ENCODE measurements at places on chromosomes 16 and 17.

GRCh38 chr16:89189358-89190025, 10.8 kb downstream of the SLC22A31 start:
- DNase-seq, result no peak

GRCh38 chr17:10169290-10169689, 29.1 kb downstream of the GAS7 start:
- DNase-seq, result no peak

DNA sequence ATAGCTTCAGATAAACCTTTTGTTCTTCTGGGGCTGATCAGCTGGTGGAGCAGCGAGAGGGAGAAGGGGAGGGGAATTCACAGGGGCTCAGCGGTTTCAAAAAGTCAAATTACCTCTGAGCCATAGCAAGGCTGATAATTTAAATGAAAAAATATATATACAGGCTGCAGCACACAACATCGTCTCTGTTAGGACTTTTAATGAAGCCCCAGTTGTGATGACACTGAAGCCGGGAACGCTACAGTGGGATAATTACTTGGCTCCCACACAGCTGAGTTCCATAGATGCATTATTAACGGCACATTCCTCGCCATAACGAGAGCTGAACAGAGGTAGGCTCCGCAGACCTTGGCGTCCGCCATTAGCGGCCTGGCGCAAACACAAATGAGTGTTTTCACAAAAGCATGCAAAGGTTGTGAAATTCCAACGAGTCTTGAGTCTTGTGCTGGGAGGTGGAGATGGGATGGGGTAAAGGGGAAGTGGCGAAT, 216.0 kb downstream of the C16orf78 start:
- no peak for DNase-seq

- no peak for DNase-seq
Observed at GRCh38 chr16:81649561-81650184, 129.4 kb upstream of the PLCG2 start.

- DNase-seq, result no peak
Observed at GRCh38 chr17:1270210-1271029, at the start of gene BHLHA9. BHLHA9 (plus strand) TSS chr17:1270444; CDS start chr17:1270564, 120 bp downstream.

GRCh38 chr16:23406546-23407240, 46.3 kb downstream of the COG7 start:
- DNase-seq, result no peak

GRCh38 chr17:77719806-77720205, 238.7 kb upstream of the TNRC6C start:
- DNase-seq, result no peak

- DNase-seq, result no peak
Observed at GRCh38 chr17:6796887-6797490, 21.0 kb downstream of the FBXO39 start.

DNA sequence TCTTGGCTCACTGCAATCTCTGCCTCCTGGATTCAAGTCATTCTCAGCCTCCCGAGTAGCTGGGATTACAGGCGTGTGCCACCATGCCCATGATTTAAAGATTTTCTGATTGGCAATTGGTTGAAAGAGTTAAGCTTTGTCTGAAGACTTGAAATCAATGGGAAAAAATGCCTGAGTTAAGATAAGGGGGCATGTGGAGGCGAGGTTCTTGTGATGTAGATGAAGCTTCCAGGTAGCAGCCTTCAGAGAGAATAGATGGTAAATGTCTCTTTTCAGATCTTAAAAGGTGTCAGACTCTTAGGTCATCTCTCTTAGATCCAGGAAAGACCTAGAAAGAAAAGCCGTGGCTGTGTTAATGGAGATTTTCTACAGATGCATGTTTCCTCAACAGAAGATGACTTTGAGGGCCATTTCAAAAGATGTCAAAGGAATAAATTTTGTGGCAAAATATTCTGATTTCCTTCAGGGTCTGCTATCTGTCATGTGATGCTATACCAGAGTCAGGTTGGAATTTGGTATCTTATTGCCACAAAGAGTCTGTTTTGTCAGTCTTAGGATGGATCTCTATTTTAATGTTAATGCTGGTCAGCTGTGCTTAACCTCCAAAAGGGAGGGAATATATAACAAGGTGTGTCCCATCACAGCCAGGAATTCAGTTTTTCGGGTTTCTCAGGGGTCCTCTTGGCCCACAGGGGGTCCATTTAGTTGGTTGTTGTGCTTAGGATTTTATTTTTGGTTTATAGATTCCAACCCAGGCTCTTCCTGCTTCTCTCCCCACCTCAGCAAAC, 58.3 kb upstream of the AKTIP start:
- no peak for DNase-seq

DNA sequence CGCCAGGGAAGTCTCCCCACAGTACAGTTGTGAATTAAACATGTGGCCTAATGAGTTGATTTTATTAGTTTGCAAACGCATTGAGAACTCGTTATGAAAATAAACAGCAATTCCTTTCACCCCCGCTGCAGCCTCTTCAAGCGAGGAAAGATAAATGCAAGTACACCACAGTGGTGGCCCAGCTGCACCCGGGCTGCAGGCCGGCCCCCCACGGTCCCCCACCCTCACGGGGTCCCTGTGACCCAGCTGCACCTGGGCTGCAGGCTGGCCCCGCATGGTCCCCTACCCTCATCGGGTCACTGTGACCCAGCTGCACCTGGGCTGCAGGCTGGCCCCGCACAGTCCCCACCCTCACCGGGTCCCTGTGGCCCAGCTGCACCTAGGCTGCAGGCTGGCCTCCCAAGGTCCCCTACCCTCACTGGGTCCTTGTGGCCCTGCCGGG, 32.2 kb downstream of the SDK2 start:
- DNase-seq, result no peak

DNA sequence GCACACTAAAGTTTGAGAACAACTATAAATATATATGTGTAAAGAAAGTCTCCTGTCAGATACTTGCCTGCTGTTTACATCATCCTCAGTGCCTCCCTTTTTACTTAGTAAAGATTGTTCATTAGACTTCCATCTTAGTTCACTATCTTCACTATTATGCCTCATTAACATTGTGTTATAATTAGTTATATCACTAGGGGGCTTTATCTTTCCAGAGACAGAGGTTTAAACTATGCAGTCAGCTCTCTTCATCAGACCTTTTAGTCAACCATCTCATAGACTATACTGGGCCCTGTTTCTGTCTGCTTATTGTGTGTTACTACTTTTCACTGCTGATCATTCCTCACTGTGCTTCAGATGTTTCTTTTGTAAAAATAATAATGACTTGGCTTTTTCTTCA, 630.8 kb upstream of the KIF2B start:
- DNase-seq, result no peak

- DNase-seq, result no peak
Observed at GRCh38 chr17:231191-231965, 49.9 kb upstream of the DOC2B start.

DNA sequence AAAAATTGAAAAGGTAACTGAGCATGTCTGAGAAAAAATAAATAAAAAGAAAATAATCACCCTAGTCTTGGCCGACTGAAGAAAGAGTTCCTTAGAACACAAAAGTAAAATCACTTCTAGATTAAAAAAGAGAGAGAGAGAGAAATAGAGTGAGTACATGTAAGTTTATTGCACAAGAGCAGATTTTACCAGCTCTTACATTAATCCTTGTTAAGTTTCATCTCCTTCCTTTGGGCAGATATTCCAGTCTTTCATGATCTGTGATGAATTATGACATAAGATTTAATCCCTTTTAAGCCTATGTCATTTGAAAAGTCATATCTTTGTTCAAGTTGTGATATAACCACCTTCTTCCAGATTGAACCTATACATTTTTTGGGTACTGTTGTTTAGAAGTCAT, 54.8 kb downstream of the NFAT5 start:
- DNase-seq, result no peak

GRCh38 chr17:45222014-45222288, 266 bp downstream of the FMNL1 start:
- DNase-seq, result no peak

GRCh38 chr16:78552106-78552675, 452.7 kb downstream of the WWOX start:
- no peak for DNase-seq

- DNase-seq, result no peak
Observed at GRCh38 chr16:54286366-54287130, at the start of gene IRX3. IRX3 (minus strand) TSS chr16:54286787; CDS start chr16:54286050, 737 bp downstream.

DNA sequence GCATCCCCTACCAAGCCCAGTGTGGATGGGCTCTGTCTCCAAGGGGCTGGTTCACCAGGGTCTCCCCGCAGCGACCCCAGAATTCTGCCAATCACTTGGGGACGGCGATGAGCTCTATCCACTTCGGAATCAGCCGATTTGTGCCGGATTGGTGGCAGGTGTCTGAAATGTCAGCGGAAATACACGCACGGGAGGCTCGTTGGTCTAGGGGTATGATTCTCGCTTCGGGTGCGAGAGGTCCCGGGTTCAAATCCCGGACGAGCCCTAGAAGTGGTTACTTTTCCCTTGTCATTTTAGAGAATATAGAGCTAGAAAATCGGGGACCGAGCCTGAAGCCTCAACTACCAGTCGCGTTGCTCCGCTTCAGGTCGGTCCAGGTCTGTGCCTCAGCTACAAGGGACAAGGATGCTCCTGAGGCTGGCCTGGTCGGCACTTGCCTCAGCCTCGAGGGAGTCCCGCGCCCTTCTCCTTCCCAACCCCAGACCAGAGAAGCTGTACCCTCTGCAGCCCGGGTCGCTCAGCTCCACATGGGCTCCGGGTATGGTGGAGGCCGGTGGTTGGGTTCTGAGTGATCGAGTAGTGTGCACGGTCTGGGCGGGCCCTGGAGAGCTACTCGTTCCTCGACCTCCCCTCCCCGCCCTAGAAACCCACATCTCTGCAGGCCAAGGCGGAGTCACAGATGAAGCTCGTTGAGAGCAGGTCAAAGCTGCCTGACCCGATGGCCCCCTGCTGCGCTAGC, 16.0 kb upstream of the OR1F1 start:
- no peak for DNase-seq

DNA sequence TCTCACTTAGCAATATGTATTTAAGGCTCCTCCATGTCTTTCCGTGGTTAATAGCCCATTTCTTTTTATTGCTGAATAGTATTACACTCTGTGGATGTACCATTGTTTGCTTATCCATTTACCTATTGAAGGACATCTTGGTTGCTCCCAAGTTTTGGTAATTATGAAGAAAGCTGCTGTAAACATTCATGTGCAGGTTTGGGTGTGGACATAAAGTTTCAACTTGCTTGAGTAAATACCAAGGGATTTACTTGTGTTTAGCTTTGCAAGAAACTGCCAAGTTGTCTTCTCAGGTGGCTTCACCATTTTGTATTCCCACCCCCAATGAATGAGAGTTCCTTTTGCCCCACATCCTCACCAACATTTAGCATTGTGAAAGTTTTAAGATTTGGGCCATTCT, 9.5 kb downstream of the LRRC36 start:
- DNase-seq, result no peak

DNA sequence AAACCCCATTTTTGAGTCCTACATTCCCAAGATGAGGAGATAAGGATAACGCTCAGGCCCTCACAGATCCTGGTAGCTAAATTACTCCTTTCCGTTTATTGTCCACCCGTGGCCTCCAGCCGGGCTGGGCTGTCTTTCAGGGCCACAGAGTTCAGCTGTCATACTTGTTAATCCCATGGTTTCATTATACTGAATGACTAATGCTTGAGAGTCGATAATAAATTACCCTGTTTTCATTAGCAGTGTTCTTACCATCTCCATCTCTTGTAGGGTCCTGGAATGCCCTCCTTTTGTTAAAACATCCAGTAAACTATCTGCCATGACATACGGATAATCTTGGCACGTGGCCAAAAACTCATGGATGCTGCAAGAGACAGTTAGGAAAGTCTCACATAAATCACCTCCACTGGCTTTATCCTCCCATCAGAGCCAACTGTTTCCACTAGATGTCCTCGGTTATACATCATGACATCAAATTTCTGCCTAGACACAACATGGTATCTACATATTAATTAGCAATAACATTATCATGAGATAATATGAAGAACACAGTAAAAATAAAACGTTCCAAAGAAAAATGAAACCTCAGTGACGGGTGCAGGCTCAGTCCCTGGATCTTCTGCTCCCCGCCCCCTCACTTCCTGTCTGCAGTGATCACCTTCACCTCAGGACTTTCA, 45.3 kb downstream of the BRD7 start:
- DNase-seq, result no peak

DNA sequence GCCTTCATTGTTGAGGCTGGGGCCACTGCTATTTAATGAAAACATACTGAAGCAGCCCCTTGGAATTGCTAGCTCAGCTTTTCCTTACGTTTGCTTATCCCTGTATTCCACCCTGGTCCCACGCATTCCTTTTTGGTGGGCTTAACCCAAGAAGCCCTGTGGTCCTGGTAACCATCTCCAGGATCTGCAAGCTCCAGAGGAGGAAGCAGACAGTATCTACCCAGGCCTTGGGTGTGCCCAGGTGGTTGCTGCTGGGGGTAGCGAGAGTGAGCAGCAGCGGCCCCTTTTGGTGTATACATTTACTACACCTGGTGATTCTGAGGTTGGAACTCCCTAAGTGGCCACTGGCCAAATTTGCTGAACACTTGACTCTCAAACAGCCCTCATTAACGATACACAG, 97.7 kb downstream of the CBLN1 start:
- no peak for DNase-seq

- no peak for DNase-seq
Observed at GRCh38 chr17:52828621-52829020, 670.1 kb upstream of the CA10 start.

DNA sequence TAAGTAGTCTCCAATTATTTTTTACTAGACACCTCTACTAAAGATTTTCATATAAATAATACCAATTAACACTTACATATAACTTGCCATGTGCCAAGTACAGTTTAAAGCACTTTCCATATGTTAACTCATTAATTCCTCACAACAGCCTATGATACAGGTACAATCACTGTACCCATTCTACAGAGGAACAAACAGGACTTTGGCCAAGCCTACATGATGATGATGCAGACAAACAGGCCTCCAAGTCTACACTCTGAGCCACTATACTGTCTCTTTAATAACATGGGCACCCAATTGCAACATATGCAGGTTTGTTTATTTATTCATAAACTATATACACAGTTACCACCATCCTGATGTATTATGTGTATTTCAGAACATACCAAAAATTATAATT, 46.0 kb downstream of the TOX3 start:
- DNase-seq, result no peak

GRCh38 chr16:78593352-78593751, 493.9 kb downstream of the WWOX start:
- no peak for DNase-seq

GRCh38 chr17:2263183-2264066, 40.2 kb downstream of the SMG6 start:
- DNase-seq, result no peak

- no peak for DNase-seq
Observed at GRCh38 chr17:59696682-59697277, 10.4 kb downstream of the PTRH2 start.

DNA sequence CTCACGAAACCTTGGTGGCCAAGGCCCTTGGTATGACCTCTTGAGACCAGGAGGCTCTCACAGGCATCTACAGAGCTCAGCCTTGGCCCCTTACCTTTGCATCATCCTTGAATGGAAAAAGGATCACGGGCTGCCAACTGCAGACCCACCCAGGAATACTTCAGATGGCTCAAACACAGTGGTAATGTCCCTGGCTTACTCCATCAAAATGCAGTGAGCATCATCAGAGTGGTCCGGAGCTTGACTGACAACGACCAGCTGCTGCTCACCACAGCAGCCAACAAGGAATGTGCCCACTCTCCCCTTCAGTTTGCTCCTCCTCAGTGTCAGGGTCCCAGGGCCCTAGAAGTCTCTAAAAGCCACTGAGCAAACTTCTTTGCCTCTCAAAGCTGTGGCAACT, 17.6 kb upstream of the MYH3 start:
- DNase-seq, result no peak

All from CD8-positive, alpha-beta T cell (primary cell).